ENCODE measurements at places on chromosomes 13 and 19.

DNA sequence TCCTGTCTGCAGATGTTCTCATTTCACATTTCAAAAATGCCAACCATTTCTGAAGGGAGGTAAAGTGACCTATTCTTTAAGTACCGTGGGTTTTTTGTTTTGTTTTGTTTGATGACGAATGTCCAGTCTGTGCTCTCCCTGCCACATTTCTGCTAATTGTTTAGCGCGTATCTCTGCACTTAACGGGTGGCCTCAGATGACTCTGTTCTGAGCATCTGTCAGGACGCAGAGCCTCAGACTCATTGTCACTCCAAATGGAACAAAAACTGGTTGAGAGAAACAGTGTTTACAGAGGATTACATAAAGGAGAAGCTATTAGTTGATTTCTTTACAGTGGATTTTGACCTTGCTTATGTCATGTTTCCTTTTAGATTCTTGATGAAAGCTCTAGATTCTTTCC lies 23.7 kb downstream of the TPP2 start:
- no peak for DNase-seq

DNA sequence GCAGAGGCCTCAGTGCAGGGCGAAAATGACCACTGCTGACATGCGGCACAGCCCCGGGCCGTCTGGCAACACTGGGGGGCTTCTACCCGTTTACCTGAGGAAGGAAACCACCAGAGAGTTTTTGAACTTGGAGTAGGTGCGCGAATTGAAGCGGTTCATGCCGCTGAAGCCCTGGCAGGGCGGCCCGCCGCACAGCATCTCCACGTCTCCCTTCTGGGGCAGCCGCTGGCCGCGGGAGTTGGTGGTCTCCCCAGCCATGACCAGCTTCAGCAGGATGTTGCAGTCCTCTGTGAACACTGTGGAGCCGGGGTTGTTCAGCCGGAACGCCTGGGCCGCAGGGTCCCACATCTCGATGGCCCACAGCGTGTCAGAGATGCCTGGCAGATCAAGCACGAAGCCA lies 20.3 kb upstream of the EIF3G start:
- DNase-seq = no peak

GRCh38 chr19:43752287-43752875 lies 2.4 kb downstream of the SMG9 start:
- DNase-seq = no peak

DNA sequence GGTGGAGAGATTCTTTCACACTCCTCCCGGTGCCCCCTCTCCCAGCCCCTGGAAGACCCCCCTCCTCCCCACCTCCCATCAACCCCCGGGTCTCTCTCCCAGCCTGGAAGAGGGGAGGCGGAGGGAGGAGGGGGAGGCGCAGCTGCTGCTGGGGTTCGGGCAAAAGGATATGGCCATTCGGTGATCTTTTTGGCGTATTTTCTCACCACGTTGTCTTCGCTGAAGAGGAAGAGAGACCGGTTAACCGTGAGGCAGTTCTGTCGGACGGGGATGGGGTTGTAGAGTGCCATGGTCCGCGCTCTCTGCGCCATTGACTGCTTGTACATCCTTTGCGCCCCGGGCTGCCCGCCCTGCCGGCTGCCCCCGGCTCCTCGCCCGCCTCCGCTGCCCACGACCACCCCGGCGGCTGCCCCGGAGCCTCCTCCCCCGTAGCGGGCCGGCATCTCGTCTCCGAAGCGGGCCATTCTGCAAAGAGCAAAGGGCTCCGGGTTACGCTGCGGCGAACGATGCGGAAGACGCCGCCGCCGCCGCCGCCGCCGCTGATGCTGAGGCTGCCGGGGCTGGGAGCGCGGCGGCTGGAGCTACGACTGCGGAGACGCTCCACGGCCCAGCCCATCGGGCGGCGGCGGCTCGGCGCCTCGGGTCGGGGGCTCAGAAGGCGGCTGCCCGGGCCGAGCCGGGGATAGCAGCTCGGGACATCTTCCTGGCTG lies 363 bp downstream of the CACNA1A start:
- DNase-seq = peak; percentile 45

- no peak for DNase-seq
Measured at GRCh38 chr13:25768838-25769237, 283.0 kb downstream of the SHISA2 start.

GRCh38 chr13:93266681-93267080 lies 40.1 kb downstream of the GPC6 start:
- DNase-seq = no peak

GRCh38 chr19:50414864-50415660 lies 3.7 kb upstream of the SPIB start:
- peak; percentile 48 for DNase-seq

DNA sequence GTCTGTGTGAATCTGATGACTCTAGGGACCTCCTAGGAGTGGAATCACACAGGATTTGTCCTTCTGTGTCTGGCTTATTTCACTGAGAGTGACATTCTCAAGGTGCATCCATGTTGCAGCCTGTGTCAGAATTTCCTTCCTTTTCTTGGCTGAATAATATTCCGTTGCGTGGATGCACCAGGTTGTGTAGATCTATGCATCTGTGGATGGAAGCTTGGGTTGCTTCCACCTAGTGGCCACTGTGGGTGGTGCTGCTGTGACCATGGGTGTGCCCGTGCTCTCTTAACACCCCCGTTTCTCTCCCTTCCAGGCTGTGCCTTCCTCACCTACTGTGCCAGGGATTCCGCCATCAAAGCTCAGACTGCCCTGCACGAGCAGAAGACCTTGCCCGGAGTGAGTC lies 26.2 kb downstream of the CELF5 start:
- no peak for DNase-seq

- no peak for DNase-seq
Measured at GRCh38 chr13:94662274-94662945, 49.9 kb downstream of the SOX21 start.

DNA sequence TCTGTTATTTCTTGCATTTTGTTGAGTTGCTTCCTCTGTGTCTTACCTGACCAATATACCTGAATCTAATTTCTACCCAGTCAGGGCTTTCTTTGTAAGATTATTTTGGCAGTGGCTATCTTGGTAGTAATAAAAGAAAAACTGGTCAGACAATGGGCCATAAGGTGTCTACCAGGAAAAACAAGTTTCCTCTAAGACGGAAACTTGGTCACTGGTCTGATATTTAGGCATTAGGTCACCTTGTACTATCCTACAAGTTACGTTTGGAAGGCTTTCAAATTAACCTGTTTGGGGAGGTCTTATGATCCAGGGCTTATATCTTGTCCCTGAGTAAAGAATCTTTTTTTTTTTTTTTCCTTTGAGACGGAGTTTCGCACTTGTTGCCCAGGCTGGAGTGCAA lies 9.2 kb downstream of the ZNF823 start:
- DNase-seq = no peak

- DNase-seq = no peak
Measured at GRCh38 chr13:19985219-19985556, 26.7 kb downstream of the ZMYM2 start.

- no peak for DNase-seq
Measured at GRCh38 chr19:35228177-35228930, at the start of gene FAM187B. FAM187B (minus strand) TSS chr19:35228739; CDS start chr19:35228680, 59 bp downstream.

- no peak for DNase-seq
Measured at GRCh38 chr19:39949026-39949747, 14.8 kb upstream of the FCGBP start.

DNA sequence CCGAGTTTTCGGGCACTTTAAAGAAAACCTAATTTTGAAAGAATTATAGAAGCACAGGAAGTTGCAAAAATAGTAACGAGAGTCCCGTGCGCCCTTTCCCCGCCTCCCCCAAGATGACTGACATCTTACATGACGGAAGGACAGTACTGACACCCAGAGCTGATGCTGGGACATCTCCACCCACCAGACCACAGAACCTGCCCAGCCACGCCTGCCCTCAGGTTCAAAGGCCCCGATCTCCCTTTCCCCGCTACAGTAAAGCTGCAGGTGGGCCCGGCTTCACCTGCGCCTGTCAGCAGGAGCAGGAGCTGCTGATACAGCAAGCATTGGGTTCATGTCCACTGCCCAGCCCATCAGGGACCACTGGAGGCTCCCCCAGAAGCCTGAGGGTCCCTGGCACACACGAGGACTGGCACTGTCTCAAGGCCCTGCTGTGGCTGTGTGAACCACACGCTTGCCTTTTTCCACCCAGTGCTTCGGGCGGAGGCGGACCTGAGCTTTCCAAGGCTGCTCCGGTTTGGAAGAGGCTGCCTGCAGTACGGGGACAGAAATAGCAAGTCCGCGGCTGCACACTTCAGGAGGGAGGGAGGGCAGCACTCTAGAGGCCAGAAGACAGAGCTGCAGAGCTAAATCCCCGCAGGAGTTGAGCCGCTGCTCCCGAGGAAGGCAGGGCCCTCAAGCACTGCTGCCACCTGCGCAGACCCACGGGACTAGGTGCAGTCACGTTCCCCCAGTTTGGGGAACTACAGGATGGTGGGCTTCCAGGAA lies 8.7 kb downstream of the MAP2K2 start:
- no peak for DNase-seq

DNA sequence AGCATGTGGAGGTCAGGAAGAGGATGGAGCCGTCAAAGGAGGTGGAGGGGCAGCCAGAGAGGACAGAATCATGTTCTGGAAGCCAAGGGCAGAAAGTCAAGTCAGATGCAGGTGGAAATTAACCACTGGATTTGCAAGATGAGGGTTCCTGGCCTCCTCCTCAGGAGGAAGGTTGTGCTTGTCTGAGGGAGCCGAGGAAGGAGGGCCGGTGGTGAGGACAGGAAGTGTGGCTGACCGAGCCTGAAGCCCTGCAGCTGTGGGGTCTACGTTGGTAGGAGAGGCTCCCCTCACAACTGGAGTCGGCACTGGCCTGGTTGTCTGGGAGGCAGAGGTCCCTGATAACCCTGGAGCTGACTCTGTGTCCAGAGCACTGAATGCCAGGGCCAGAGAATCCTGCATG lies 15.4 kb upstream of the DHDH start:
- no peak for DNase-seq

GRCh38 chr19:19224852-19225494 lies 13.2 kb downstream of the NCAN start:
- peak; percentile 47 for DNase-seq

DNA sequence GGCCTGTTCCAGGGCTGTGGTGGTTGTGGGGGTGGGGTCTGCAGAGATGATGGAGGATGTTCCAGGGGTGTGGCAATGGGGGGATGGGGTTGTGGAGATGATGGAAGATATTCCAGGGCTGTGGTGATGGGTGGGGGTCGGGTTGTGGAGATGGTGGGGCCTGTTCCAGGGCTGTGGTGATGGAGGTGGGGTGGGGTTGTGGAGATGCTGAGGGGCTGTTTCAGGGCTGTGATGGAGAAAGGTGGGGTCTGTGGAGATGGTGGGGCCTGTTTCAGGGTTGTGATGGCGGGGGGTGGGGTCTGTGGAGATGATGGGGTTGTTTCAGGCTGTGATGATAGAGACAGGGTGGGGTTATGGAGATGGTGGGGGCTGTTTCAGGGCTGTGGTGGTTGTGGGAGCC lies 62.0 kb downstream of the TEX29 start:
- no peak for DNase-seq

- DNase-seq = no peak
Measured at GRCh38 chr13:46609726-46610125, 56.8 kb downstream of the LRCH1 start.

- no peak for DNase-seq
Measured at GRCh38 chr19:5642204-5642603, 19.3 kb downstream of the SAFB start.

DNA sequence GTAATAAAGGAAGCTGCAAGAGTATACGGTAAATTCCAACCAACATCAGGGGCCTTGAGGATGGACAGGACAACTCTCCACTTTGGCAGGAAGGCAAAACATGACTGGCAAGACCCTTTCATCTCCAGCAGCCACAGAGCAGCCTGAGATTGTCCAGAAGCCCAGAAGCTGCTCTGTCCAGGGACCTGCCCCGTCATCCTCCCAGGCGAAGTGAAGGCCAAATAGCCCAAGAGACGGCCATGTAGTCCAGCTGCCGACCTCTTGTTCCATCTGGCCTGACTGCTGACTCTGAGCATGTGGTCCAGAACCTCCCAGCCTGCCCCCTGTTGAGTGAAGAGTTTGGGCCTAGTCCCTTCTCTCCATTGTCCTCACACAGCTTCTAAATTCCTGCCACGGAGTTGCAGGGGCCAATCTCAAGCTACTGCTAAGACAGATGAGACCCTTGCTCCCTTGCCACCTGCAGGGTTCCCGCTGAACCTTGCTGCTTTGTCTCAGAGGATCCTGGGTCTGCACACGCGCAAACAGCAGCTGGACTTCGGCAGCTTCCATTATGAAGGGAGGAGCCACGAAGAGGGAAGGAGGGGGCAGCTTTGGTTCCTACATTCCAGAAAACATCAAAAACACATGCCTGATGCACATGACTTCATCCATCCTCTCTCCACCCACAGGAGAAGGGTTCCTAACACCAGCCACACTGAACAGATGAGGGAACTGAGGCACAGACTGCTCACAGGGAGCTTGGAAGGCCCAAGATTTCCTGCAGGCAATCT lies 196.9 kb downstream of the KATNAL1 start:
- peak; percentile 64 for DNase-seq

GRCh38 chr13:109840201-109840892 lies 54.0 kb upstream of the IRS2 start:
- peak; percentile 88 for DNase-seq

Data from AG10803 (cell line).